Pons (tissue), 1 donor: ENCODE measurements at places on chromosomes 1 and 21.

GRCh38 chr21:31128234-31128633, 90.0 kb upstream of the KRTAP19-8 start:
- DNase-seq: peak; percentile 49

GRCh38 chr1:154996966-154997701, 3.7 kb downstream of the LENEP start:
- no peak for DNase-seq

DNA sequence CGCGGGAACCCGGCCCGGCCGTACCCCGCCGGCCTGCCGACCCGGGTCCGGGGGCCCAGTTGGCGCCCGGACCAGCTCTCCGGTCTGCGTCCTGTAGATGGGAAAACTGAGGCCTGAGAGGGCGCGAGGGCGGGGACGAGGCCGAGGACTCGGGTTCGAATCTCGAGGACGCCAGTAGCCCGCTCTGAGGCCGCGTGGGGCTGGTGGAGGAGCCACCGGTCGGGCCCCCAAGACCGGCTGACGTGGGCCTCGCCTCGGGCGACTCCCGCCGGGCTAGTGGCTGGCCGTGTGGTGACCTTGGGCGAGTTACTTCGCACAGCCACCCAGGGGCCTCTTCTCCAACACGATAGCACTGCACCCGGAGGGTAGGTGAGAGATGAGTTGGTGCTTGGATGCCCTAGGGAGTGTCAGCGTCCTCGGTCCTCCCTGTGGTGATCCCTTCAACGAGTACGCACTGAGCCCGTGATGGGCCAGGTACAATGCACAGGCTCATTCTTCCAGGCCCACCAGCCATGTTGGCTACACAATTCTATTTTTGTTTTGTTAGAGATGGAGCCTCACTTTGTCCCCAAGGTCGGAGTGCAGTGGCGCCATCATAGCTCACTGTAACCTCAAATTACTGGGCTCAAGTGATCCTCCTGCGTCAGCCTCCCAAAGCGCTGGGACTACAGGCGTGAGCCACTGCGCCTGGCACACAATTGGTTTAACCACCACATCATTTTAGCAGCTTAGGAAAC, 404 bp upstream of the SCMH1 start:
- DNase-seq: no peak

GRCh38 chr1:204380293-204380831, 20.6 kb upstream of the PLEKHA6 start:
- no peak for DNase-seq

GRCh38 chr1:205239078-205239477, 11.3 kb downstream of the TMCC2 start:
- no peak for DNase-seq

DNA sequence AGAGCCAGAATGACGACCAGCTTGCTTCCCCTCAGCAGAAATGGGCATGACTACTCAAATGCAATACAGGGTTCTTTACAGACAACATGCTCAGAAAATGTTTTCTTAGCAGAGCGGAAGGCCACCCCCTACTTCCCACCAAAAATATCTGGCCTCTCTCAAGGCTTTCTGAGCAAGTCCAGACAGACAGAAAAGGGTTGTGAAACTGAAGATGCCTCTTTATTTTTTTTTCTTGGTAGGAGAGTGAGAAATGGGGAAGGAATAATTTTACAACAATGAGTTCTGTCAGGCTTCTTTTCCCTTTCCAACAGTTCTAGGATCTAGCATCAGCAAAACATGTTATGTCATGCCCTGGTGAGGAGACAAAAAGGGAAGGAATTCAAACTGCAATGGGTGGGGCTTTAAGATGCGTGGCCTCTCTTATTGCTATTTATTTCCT, 172.0 kb upstream of the CAMK1G start:
- DNase-seq: peak; percentile 91

- peak; percentile 100 for DNase-seq
Observed at GRCh38 chr1:210850556-210850955, 283.4 kb downstream of the KCNH1 start.

GRCh38 chr1:46301808-46302640, 1.4 kb downstream of the LRRC41 start:
- peak; percentile 27 for DNase-seq

GRCh38 chr1:196779093-196779492, 4.5 kb downstream of the CFHR3 start:
- no peak for DNase-seq

DNA sequence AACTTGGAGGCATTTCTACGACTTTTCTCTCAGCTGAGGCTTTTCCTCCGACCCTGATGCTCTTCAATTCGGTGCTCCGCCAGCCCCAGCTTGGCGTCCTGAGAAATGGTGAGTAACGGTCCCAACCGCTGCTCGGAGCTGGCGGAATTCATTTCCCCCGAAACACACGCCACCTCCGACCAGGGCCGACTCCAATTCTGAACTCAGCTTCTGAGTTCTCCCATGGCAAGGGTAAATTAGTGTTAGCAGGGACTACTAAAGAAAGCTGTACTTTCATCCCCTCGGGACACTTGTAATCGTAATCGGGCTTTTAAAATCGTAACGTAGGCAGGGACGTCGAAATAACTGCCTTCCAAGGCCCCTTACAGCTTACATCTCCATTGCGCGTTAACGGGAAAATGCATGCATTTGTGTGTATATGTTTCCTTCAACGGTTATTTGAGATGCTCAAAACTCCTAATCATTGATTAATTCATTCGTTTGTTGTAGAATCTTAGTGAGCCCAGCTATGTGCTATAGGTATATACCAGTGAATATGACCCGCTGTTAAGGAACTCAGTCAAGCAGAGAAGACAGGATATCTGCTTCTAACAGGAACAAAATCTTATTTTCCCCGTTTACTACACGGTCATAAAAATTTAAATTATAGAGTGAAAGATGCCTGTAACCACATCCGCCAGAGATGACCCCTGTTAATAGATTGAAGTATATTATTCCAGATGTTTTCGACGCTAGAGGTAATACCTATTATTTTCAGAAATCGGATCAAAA, 472 bp downstream of the DTL start:
- DNase-seq: no peak

- no peak for DNase-seq
Observed at GRCh38 chr1:21237446-21238088, 52.7 kb downstream of the ECE1 start.

- no peak for DNase-seq
Observed at GRCh38 chr1:174239541-174239940, 80.2 kb downstream of the RABGAP1L start.

DNA sequence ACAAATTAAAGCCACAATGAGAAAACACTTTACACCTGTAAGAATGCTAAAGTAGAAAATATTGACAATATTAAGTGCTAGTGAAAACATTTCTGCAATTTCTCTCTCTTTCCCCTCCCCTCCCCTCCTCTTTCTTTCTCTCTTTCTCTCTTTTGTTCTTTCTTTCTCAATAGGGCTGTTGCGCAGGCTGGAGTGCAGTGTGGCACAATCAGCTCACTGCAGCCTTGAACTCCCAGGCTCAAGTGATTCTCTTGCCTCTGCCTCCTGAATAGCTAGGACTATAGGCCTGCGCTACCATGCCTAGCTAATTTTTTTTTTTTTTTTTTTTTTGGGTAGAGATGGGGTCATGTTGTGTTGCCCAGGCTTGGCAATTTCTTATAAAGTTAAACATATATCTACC, 5.9 kb upstream of the SHISAL2A start:
- DNase-seq: no peak

DNA sequence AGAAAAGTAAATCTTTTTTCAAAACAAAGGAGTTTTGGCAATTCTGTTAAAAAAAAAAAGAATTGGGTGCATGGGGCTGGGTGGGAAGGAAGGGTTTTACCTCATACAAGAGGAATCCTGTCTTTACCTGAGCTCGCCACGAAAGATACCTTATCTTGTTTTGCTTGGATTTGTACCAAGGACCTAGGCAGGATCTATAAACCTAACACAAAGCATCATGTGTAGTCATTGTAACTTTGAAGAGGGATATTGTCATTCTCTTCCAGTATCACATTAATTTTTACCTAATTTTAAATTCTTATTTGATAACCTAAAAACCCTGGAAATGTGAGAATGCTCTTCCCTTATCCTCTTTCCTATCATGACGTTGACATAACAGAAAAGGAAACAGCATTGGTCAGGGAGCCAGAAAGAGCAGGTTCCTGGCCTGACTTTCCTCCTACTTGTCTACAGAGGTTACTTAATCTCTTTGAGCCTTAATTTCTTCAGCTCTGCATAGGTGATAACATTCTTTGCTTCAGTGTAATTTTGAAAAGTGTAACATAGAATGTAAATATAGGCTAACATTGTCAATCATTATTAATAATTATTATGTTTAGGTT, 4.0 kb upstream of the LAMC1 start:
- no peak for DNase-seq

DNA sequence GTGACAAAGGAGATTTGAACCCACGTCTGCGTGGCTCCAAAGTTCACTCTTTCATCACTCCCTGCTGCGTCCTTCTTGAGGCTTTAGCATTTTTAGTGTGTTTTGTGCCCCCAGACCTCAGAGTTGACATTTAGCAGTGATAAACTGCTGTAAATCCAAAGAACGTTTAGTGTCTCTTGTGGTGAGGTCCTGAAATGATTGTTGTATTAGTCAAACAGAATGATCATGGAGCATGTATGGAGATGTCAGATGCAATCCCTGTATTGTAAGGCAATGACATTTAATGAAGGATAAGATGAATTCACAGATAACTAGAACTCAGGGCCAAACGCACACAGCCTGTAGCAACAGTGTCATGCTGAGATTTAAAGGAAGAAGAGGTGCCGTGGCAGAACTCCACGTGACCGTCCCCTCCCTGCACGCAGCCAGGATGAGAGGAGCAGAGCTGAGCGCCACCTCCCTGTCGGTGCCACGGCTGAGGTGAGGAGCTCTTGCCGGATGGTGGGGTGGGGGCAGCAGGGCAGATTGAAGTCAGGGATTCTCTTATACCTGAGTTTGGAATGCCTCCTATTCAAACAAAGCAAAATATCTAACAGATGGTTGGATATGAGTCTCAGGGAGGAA, 30.1 kb downstream of the NTPCR start:
- DNase-seq: no peak

DNA sequence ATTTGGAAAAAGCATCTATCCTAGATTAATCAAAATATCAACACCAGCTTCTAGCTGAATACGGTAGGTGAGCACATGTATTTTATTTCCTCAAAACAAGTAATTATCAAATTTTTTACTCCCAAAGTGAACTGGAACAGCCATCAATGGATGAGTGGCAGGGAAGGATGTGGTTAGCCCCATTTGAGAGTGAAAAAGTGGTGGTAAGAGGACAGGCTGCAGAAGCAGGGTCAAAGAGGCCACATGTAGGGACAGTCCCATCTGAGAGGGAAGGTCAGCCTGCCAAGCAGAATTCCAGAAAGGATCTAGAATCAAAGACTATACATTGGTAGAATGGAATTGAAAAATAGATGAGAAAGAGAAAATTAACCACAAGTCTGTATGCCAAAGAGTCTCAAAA, 163.8 kb downstream of the SMYD3 start:
- no peak for DNase-seq
